ENCODE measurements at places on chromosomes 7 and 10. TPM values are rescaled to one million over a fixed set of nuclear protein-coding genes. Genes with fewer than 3 reads are reported as not detected.

Gene PTF1A
- not detected for polyA plus RNA-seq

Gene ADIRF
- not detected for polyA plus RNA-seq

Gene LAMB4
- 0.16 TPM for polyA plus RNA-seq

Gene PTPRZ1
- polyA plus RNA-seq = 11.8 TPM

Gene VWA2
- not detected for polyA plus RNA-seq

Gene ZNF37A
- polyA plus RNA-seq = 8.9 TPM

Gene CYP26A1
- polyA plus RNA-seq = 0.77 TPM

Gene PPP1R17
- 8.8 TPM for polyA plus RNA-seq

Gene COBL
- 0.12 TPM for polyA plus RNA-seq

Gene CAMK2B
- polyA plus RNA-seq = 67.3 TPM

Gene SPDYE5
- polyA plus RNA-seq = 0.26 TPM

Gene CLRN3
- polyA plus RNA-seq = not detected

Gene MOGAT3
- not detected for polyA plus RNA-seq

Gene SEC31B
- 23.1 TPM for polyA plus RNA-seq

Gene IDI2
- polyA plus RNA-seq = 0.24 TPM

Gene LIMK1
- polyA plus RNA-seq = 23.5 TPM

Gene CDHR1
- polyA plus RNA-seq = 3.3 TPM

Gene UCMA
- not detected for polyA plus RNA-seq

Gene ELFN1
- polyA plus RNA-seq = 11.8 TPM

Gene ADAM12
- 0.09 TPM for polyA plus RNA-seq

Gene PKD1L1
- polyA plus RNA-seq = 0.28 TPM

Gene SLC18A2
- 0.05 TPM for polyA plus RNA-seq

Gene ZNF394
- 9.5 TPM for polyA plus RNA-seq

Gene TRPV6
- 0.30 TPM for polyA plus RNA-seq

Gene AKR1C8
- polyA plus RNA-seq = 0.54 TPM

Gene HMX2
- polyA plus RNA-seq = not detected

Gene CHAT
- not detected for polyA plus RNA-seq

Gene BMPER
- polyA plus RNA-seq = 2.1 TPM

Gene FAM13C
- 89.3 TPM for polyA plus RNA-seq

Gene KEL
- polyA plus RNA-seq = 0.96 TPM

Gene AP1S1
- polyA plus RNA-seq = 344 TPM

Gene CACNA2D1
- 7.0 TPM for polyA plus RNA-seq

Gene GALNT17
- 17.6 TPM for polyA plus RNA-seq

Gene WDR86
- 46.2 TPM for polyA plus RNA-seq

Gene NAT16
- 4.5 TPM for polyA plus RNA-seq

Gene AGMO
- not detected for polyA plus RNA-seq

Gene FAM237B
- polyA plus RNA-seq = not detected

Gene EVX1
- not detected for polyA plus RNA-seq

Gene CARD11
- not detected for polyA plus RNA-seq

Gene CADPS2
- polyA plus RNA-seq = 5.0 TPM
